ENCODE measurements at places on chromosomes 3 and 15. TPM values are rescaled to one million over a fixed set of nuclear protein-coding genes. Genes with fewer than 3 reads are reported as not detected.
A peak's percentile ranks its signal among the peaks of the same experiment; 100 is the strongest.

DNA sequence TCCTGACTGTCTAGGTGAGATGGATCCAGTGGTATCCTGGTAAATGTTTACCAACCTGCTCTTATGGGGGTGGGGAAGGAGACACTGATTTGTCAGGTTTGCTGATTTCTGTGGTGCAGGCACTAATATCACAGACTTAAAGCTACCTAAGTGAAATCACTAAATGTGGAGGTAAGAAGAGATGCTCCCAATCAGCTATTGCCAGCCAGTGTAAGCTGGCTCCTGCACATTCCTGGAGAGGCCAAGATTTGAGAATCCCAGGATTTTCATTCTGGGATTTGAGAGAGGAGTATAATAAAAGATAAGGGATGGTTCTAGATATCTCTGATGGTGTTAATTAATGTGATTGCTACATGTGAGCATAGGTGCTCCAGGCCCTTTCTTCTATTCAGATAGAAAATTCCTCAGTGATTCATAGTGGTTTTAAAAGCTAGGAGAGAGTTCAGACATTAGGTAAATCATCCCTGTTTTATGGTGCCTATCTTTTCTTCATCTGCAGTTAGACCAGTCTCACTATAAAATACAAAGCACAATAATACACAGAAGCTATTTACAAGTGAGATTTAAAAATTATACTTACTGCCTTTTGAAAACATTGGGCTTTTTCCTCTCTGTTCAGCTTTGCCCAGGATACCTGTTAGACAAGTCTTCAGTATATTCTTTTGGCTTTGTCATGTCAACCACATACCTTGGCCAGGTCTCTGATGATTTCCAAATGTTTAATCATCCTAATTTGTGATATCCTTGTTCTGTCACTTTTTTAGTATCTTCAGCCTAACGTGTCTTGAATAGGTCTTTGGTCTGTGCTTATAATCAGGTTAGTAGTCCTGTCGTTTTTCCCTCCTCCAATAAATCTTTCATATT lies 90.9 kb downstream of the MBNL1 start:
- DNase-seq, result no peak

The GRM2 gene
- total RNA-seq, result 0.24 TPM

GRCh38 chr3:18302517-18302916 lies 122.6 kb downstream of the SATB1 start:
- DNase-seq, result no peak

GRCh38 chr3:180433152-180433551 lies 168.8 kb upstream of the TTC14 start:
- no peak for DNase-seq

GRCh38 chr15:73854265-73854664 lies 19.1 kb upstream of the TBC1D21 start:
- no peak for DNase-seq

DNA sequence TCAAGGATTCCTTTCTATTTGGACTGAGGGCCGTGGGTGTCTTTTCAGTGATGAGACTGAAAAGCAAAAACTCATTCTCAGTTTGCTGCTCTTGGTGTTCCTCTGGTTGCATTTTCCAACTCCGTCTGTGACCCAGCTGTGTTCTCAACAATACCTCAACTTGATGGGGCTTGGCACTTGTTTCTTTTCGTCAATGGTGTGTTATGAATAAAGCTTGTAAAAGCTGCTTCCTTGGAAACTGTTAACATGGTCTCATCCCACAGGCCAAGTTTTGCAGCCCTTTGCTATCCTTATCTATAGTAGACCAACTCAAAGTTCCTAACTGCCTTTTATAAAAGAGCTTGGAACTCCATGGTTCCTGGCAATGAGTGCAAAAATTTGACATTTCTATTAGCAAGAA lies 142.5 kb upstream of the UBE2E1 start:
- no peak for DNase-seq

GRCh38 chr3:198061119-198062067 lies 101.4 kb downstream of the LMLN start:
- DNase-seq, result no peak

DNA sequence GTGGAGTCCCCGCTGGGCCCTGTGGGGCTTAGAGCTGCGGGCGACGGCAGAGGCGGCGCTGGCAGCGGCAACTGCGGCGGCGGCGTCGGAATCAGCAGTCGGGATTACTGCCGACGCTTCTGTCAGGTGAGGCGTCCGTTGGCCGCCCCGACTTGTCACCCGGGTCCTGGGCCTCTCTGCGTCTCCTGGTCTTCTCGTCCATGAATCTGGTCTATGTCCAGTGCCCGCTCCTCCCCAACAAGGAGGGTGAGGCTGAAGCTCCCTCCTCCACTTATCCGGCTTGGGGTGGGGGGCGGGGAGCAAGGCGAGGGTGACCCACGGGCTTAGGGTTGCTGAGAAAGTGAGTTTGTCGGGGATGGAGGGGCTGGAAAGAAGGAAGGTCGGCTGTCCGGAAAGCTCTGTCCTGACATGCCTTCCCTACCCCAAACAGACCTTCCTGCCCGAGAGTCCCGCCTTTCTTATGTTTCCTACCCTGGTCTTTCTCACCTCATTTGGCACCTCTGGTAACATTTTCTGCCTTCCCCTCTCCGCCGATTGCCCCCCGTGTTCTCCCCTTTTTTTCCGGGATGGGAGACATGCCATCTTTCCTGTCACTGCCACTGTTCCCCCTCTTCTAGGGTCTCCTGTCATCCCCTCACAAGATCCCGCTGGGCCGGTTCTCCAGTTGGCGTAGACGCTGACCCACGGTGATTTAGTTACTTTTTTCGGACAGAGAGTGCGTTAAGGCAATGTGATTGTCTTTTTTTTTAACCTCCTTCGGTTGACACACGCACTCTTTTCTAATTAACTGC lies 520 bp downstream of the ZNF654 start:
- DNase-seq, result peak; percentile 71

GRCh38 chr3:195094191-195094921 lies 176.6 kb downstream of the XXYLT1 start:
- DNase-seq, result no peak

The XCR1 gene
- 0.05 TPM for total RNA-seq

GRCh38 chr15:73926219-73927002 lies at the start of gene LOXL1:
Gene LOXL1 (plus strand): TSS chr15:73926462. CDS start chr15:73926784, 322 bp downstream.
- no peak for DNase-seq

The GABRR3 gene
- total RNA-seq, result 0.05 TPM

GRCh38 chr3:72657666-72658065 lies 190.6 kb downstream of the SHQ1 start:
- peak; percentile 72 for DNase-seq

DNA sequence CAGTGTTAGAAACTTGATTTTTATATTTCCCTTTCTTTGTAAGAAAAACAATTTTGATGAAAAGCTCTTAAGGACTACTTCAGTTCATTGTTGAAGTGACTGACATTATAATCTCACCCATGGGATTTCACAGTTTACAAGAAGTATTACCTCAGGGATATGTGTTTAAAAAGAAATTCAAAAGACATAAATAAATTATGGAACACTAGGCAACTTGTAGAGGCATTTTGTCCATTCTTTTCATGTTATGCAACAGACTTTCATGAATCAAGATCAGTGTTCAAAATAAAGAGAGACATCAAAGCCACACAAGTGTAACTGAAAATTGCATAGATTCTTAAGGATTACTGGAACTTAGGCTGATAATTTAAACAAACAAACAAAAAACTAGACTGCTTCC lies 196.8 kb upstream of the AGTR1 start:
- no peak for DNase-seq

DNA sequence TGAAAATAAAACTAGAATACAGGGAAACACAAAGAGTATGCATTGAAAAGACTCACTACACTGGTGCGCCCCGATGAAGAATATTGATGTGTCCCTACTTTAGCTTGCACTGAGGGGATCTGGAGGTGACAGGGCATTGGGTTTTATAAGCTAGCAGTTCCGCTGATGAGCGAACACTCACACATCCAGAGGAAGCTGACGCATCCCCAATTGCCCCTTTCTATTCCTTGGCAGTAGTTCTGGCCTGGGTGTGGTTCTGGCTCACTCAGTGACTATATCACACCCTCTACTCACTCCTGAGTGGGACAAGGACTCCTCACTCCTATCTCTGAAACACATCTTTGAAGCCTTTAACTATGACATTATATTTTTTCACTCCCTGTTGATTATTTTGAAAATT lies 71.0 kb downstream of the B3GNT5 start:
- no peak for DNase-seq

- no peak for DNase-seq
Measured at GRCh38 chr3:41808152-41808551, 153.8 kb downstream of the ULK4 start.

GRCh38 chr3:186024210-186024609 lies 84.7 kb downstream of the ETV5 start:
- no peak for DNase-seq

The CA12 gene
- total RNA-seq, result 0.63 TPM

The PLSCR5 gene
- not detected for total RNA-seq

The GUCA1C gene
- total RNA-seq, result not detected

- DNase-seq, result no peak
Measured at GRCh38 chr15:64263567-64263966, 92.4 kb downstream of the CSNK1G1 start.

DNA sequence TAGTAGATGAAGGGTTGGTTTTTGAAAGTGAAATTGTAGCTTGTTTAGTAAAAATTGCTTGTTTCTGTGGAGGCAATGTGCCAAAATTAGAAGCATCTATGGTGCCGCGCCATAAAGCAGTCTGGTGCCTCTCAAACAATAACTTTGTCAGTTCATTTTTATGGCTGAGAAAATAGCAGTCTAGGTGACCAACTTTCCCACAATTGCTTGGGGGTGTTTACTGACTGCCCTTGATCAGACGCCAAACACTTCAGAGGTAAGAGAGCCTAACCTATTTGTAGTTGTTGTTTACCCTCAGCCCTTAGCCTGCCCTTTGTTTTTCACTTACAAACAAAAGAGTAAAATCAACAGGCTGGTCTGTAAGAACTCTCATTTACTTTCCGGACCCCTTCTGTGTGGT lies 174.5 kb downstream of the FNDC3B start:
- no peak for DNase-seq

The COPS2 gene
- 98.6 TPM for total RNA-seq
